Stimulated activated CD4-positive, alpha-beta T cell treated with anti-CD3 and anti-CD28 coated beads, Interleukin-12 subunit alpha, Interleukin-12 subunit beta, amount 100 ng/mL, for 48 hours (primary cell): ENCODE measurements at places on chromosomes 7 and 10.

GRCh38 chr7:78296644-78297371 lies 498.2 kb downstream of the PHTF2 start:
- DNase-seq = no peak

- no peak for DNase-seq
These were observed 255.8 kb upstream of the CNTNAP2 start for GRCh38 chr7:145860809-145861208.

DNA sequence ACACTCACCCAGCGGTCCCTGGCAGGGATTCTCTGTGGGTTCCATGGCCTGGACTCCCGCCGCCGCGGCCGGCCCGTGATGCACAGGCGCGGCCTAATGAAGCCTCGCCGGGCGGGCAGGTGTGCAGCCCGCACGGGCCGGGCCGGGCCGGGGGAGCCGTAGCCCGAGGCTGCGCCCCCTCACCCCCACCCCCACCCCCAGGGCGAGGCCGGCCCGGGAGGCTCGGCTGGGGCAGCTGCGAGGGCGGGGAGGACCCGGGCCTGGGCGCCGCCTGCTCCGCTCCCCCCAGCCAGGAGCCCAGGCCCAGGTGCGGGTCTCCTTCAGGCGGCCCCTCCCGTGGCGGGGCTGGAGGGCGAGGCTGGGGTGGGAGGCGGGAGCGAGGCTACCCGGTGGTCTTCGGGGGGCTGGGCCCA lies at the start of gene NOBOX:
Gene NOBOX (minus strand): TSS at position 45 of the 413 bp plus-strand sequence.
- no peak for DNase-seq

DNA sequence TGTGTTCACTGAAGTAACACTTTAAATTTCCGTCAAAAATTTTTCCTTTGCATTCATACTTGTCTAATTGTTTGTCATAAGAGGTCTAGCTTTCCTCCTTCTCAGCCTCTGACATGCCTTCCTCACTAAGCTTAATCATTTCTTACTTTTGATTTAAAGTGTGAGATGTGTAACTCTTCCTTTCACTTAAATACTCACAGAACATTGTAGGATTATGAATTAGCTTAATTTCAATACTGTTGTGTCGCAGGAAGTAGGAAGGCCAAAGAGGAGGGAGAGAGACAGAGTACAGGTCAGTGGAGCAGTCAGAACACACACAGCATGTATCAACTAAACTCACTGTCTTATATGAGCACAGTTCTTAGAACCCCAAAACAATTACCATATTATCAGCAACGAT lies 99.0 kb downstream of the SRPK2 start:
- DNase-seq = no peak

DNA sequence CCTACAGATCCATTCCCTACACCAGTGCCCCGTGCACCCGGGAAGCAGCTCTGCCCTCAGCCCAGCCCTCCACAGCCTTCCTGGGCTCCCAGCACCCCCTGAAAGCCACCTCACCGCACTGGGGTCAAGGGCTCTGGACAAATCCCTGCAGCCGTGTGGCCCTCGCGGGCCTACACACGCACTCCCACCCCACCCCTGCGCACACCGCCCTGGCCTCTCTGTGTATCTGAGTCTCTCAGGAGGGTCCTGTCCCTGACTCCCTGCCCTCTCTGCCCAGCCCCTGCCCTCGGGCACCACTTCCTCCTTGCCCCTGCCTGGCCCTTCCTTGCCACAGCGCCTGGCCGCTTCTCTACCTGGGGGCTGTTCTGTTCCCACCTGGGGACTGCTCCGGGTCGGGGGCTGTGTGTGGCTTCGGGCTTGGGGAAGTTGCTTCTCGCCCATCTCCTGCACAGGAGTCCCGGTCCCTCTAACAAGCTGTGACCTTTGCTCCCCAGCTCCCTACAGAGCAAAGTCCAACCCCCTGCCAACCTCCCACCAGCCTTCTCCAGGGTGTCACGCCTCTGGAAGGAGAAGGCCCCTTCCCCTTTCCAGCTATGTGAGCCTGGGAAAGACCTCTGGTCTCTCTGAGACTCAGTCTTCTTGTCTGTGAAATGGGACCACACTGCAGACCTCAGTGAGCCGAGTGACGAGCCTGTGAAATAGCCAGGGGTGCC lies 1.5 kb downstream of the TMEM184A start:
- no peak for DNase-seq
